Fibroblast of the aortic adventitia (primary cell): ENCODE measurements at places on chromosomes 1 and 21. TPM values are rescaled to one million over a fixed set of nuclear protein-coding genes. Genes with fewer than 3 reads are reported as not detected.

DNA sequence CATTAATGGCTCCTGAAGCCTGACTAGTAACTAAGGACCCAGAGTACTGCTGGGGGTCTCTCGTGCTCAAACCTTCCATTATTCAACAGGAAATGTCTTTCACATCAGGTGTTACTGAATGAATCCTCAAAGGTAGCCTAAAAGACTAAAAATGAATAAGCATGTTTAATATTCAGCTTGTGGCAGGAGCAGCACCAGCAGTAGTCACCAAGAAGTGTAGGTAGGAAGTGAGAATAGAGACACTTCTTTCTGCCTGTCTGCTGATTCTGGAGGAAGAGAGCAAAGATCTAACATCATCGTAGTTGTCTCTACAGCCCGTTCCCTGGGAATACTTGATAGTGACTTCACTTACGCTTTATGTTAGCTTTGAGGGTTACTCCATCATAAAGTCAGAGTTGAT, 7.6 kb upstream of the SLC30A1 start:
- DNase-seq, result no peak

- DNase-seq, result no peak
Measured at GRCh38 chr1:238005116-238005515, 114.4 kb upstream of the ZP4 start.

DNA sequence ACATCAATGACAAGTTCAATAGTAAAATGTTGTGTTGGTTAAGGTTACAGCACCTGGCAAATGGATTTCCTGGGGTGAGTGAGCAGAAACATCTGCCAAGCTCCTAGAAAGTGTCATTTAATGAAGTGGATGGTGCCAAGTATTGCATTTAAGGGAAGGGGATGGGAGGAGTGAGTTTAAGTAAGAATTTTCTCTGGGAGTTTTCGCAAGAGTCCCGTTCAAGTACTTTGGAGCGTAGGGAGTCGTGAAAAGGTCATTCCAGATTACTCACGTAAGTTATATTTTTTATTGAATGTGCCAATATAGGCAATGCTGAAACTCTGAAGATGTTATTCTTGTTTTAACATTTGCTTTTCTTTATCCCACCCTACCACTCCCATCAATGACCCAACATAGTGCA, 117.4 kb upstream of the RAB3GAP2 start:
- no peak for DNase-seq

DNA sequence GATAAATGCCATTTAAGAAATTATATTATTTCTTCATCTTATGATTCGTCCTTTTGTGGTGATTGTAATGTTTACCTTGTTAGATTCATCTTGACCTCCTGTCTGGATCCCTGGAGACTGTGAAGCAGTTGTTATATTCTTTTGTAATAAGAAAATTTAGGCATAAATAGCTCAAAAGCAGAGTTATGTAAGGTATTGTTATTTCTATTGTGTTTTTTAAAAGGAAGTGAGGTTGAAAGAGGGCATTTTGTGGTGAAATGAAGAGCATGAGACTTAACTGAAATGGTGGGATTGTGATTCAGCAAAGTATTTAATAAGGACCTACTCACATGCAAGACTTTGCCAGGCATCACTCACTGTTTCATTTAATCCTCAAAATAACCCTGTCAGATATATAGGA, 104.0 kb downstream of the PDE4B start:
- no peak for DNase-seq

Gene TNNI3K
- 1.6 TPM in 1 of 2 replicates, not detected in the other for total RNA-seq

Gene RLF
- 21.9 and 25.4 TPM in 2 replicates for total RNA-seq

DNA sequence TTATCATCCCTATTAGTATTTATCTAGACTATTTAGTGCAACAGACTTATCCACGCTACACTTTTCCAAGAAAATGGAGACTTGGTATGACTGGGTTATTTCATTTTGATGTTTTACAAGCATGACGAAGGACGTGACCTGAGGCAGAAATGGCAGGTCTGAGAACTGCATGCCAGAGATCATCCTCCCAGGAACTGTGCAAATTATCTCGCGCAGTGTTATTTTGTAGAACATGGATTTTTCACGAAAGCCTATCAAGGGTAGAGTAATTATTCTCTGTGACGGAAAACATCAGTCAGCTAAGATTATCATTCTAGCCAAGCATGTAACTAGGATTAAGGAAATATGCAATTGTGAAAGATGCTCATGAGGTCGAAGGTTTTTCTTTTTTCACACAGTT, 361.5 kb upstream of the AJAP1 start:
- no peak for DNase-seq

DNA sequence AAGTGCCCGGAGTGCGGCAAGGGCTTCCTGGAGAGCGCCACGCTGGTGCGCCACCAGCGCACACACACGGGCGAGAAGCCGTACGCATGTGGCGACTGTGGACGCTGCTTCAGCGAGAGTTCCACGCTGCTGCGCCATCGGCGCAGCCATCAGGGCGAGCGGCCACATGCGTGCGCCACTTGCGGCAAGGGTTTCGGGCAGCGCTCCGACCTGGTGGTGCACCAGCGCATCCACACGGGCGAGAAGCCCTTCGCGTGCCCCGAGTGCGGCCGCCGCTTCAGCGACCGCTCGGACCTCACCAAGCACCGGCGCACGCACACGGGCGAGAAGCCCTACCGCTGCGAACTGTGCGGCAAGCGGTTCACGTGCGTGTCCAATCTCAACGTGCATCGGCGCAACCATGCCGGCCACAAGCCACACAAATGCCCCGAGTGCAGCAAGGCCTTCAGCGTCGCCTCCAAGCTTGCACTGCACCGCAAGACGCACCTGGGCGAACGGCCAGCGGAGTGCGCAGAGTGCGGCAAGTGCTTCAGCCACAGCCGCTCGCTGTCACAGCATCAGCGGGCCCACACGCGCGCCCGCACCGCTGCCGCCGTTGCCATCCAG, 10.0 kb downstream of the ZNF672 start:
- DNase-seq, result no peak

Gene KCNT2
- 8.0 and 68.1 TPM in 2 replicates for total RNA-seq

DNA sequence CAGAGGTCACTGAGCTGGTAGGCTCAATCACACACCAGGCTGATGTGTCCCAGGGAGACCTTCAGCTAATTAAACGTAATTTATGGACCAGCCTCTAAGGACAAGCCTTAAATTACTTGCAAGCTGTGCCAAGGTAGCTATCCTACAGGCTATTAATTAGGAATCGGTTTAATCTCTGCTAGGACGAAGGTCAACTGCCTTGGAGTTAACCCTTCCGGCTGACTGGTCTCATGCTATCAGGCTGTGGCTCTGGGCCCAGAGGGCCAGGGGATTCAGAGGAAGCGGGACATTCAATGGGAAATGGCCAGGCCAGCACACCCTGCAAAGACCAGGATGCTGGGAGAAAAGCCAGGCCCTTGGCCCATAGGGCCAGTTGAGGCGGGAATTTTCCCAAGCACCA, 19.0 kb downstream of the DHRS3 start:
- no peak for DNase-seq

GRCh38 chr1:212396638-212397037, 18.0 kb downstream of the PACC1 start:
- peak; percentile 5 for DNase-seq

Gene JAM2
- total RNA-seq, result 1.1 and 3.0 TPM in 2 replicates

- DNase-seq, result peak; percentile 69
Measured at GRCh38 chr1:169999331-169999741, 75.2 kb downstream of the KIFAP3 start.

Gene OR2T33
- not detected in 2 replicates for total RNA-seq

GRCh38 chr1:31189696-31190674, 49.7 kb downstream of the NKAIN1 start:
- no peak for DNase-seq

DNA sequence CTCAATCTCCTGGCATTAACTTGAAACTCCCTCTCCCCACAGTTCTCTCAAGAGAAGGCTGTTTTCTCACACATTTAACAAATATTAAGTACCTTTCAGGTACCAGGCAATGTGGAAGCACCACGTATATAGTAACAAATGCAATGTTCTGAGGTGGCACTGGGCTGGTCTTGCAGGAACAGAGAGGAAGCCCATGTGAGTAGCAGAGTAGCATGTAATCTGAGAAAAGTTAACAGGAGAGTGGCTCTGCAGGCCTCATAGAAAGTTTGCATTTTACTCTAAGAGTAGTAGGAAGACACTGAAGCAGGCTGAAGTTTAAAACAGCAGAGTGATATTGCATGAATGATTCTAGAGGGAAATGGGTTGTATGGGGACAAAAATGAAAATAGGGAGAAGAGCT, 21.0 kb downstream of the ZNF281 start:
- DNase-seq, result no peak

Gene BRDT
- total RNA-seq, result not detected in 2 replicates

DNA sequence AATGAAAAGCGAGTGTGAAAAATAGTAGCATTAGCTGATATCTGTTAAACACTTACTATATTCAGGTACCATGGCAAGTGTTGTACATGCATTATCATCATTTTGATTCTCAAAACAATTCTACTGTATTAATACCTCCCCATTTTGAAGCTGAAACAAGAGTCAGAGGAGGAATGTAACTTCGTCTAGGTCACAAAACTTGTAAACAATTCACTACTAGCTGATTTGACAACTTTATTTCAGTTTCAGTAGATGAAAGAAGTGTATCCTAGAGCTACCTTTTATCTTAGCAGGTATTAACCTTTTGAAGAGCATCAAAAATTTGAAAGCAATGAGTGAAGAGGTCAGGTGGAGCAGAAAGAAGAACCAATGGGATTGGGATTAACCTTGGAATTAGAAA, 1.6 kb downstream of the CD84 start:
- no peak for DNase-seq

Gene TRIM67
- total RNA-seq, result not detected in 2 replicates

Gene GJA8
- not detected in 2 replicates for total RNA-seq

Gene DDAH1
- total RNA-seq, result 57.8 and 88.9 TPM in 2 replicates

Gene OR2T11
- not detected in 2 replicates for total RNA-seq

DNA sequence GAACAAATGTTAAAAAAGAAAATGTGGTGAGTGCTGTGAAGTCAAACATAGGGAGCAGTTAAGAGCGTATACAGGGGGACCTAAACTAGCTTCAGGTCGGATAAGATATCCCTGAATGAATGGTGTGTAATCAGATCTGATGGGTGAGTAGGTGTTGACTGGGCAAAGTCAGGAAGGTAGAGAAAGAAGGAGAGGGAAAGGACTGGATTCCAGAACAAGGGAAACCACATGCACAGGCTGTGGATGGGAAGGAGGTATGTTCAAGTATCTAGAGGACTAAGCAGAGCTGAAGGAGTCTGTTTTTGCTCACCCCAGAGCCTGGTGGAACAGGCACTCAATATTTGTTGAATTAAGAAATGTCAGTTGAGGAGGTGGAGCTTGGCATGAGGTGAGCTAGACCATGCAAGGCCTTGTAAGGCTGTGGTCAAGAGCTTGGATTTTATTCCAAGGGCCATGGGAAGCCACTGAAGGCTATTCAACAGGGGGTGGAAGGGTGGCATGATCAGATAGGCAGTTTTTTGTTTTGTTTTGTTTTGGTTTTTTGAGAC, 27.4 kb downstream of the MAP7D1 start:
- DNase-seq, result peak; percentile 70

GRCh38 chr21:26064506-26064905, 106.1 kb downstream of the APP start:
- DNase-seq, result no peak

DNA sequence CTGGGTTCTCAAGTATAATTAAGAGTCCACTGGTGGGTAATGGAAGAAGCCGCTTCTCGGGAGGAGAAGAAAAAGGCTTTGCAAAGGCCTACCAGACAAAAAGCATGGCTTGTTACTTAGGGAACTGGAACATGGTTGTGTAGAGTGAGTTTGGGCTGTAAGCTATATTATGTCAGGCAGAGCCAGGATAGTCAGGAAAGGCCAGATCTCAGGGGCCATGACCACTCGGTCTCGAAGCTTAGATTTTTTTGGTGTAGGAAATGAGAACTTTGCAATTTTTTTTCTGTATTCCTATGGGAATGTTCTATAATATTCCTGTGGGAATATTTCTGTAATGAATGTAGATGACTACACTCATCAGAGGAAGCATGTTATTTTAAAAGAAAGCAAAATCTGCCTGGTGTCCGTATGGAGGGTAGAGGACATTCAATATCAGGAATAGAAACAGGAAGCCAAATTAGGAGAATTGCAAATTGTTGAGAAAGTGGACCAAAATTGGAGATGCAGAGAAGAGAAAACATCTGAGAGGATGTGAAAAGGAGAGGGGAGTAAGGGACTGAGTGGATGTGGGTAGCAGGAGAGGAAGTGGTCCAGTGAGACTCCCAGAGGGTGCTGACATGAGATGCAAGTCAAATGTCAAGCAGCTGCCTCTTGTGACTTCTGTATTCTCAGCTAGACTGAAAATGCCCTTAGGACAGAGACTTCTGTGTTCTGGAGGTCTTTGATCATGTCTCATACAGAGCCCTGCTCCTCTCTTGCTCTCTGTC, 45.2 kb upstream of the HAO2 start:
- DNase-seq, result no peak

DNA sequence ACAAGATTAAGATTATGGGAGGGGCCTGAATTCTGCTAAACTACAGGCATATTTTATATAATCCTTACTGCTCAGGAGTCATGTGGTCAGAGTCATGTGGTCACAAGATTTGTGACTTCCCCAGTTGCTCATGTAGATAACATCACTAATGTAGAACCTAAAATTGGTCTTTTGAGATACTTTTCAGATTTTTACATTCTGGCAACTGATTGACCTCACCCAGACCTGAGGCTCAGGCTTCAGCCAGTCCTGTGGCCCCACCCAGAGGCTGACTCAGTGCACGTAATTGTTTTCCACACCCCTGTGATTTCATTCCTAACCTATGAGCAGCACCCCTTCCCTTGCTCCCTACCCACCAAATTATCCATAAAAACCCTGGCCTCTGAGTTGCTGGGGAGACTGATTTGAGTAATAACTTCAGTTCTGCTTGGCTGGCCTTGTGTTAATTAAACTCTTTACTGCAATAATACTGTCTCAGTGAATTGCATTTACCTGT, 41.7 kb upstream of the ZNF326 start:
- DNase-seq, result peak; percentile 85

- DNase-seq, result peak; percentile 18
Measured at GRCh38 chr1:241532162-241532531, at the start of gene KMO. TSS of gene KMO (plus strand) at chr1:241532378. CDS start at chr1:241532445, 67 bp downstream.

- DNase-seq, result peak; percentile 20
Measured at GRCh38 chr1:182520736-182521135, 68.3 kb downstream of the RNASEL start.

- DNase-seq, result no peak
Measured at GRCh38 chr1:28343405-28343804, 14.6 kb downstream of the MED18 start.

Gene TDRD10
- not detected in 2 replicates for total RNA-seq

DNA sequence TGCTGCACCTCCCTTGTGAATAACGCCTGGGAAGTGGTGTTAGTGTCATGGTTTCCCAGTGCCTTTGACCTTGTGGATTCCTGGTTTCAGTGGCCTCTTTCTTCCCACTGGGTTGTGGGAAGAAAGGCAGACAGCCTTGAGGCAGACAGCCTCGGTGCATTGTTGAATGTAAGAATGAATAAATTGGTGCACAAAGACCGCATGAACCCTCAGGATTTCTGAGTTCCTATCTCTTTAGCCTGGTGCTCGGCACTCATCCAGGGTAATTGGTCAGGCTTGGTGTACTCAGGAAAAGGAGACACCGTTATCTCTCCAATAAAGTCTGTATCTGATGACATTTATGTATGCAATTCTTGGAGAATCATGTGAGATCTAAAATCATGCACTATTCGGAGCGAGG, 5.1 kb downstream of the ZNF362 start:
- DNase-seq, result peak; percentile 26
